Activated CD4-positive, alpha-beta T cell treated with anti-CD3 and anti-CD28 coated beads, Interleukin-2, amount 10 ng/mL, durations not matched to agents 24 days and 14 days (primary cell): ENCODE measurements at places on chromosomes 11 and 22. TPM values are rescaled to one million over a fixed set of nuclear protein-coding genes. Genes with fewer than 3 reads are reported as not detected.

Gene OR5P2
- not detected in 2 replicates for total RNA-seq

Gene OR2AT4
- not detected in 2 replicates for total RNA-seq

Gene PARVA
- not detected in 2 replicates for total RNA-seq

Gene CCDC73
- not detected in 2 replicates for total RNA-seq

Gene MYO18B
- 0.40 and 0.49 TPM in 2 replicates for total RNA-seq

Gene PNPLA3
- 1.0 and 1.4 TPM in 2 replicates for total RNA-seq

- no peak for DNase-seq
These were observed 50.3 kb downstream of the ARRB1 start for GRCh38 chr11:75301131-75301530.

- no peak for DNase-seq
These were observed 8.2 kb upstream of the SYT8 start for GRCh38 chr11:1826552-1827094.

- peak; percentile 86 for DNase-seq
These were observed 789 bp upstream of the KDM2A start for GRCh38 chr11:67118181-67118766.

DNA sequence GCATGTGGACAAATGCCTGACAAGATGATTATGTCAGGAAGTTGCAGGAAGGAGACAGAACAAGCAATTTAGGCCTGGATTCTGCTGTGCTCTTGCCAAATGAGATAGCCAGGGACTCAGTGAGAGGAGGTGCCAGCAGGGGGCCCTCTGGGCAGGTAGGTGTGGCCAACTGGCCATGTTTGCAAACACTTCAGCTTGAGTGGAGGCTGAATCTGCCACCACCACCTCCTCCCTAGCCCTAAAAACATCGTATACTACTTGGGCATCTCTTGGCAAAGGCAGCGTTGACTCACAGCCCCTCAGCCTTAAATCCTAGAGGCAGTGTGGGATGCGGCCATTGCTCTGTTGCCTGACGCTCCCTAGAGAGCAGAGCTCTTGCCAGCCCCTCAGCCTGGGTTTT, 95.1 kb upstream of the PLET1 start:
- no peak for DNase-seq

GRCh38 chr11:106624377-106624776, 393.9 kb downstream of the GUCY1A2 start:
- no peak for DNase-seq

DNA sequence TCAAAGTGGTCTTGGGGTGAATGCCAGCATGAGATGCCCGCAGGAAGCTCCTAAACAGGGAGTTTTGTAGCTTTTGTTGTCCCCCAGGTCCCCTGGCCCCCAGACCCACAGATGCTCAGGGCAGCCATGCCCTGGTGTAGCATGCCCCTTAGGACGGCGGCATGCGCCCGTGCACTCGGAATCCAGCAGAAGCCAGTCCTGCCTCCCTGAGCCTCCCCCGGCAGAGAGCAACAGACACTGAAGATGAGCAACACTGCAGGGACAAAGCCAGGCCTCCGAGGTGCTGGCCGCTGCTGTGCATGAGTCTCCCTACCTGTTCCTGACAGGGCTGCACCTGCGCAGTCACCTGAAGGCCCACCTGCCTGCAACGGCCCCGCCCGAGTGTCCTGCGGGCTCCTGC, 59.1 kb downstream of the TRMU start:
- DNase-seq: no peak

DNA sequence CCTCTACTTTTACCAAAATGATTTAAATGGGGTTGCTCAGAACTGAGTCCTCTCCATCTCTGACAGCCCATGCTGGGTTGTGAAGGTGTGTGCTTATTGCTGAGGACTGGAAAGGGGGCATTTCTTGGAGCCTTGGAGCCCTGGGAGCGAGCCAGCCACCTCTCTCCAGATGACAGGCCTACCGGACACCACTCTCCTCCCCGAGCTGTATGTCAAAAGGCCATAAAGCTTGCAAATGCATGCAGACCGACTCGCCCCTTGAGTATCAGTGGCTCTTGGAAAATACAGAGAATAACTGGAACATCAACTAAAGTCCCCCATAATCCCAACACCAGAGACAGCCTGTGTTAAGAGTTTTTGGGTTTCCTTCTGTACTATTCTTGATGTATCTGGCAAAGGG, 67.9 kb upstream of the PITPNB start:
- no peak for DNase-seq

DNA sequence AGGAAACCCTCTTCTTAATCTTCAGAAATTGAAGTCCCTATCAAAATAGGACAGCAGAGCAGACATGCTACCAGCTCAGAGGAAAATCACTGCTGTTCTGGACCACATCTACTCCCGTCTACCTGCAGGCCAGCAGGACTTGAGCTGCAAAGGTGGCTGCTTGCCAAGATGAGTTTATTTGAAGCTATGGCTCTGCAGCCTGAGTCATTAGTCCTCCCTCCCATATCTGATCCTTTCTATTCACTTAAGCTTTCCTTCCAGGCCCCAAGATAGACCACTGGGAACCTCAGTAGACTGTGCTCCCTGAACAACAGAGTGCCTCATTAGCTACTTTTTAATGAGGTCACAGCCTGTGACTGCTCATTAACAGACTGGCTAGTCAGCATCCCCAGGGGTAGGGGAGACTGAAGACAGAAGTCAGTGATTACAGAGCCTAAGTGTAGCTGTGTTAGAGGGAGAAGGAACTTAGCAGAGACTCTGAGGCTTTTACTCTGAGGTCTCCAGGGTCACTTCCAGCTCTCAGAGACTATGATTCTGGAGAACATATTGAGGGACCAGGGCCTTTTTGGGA, 6.8 kb upstream of the OR10A2 start:
- no peak for DNase-seq
